ENCODE measurements at places on chromosomes 5 and 9. TPM values are rescaled to one million over a fixed set of nuclear protein-coding genes. Genes with fewer than 3 reads are reported as not detected.

The TMEM174 gene
- polyA plus RNA-seq = 24.3 TPM

The HAVCR2 gene
- 8.0 TPM for polyA plus RNA-seq

DNA sequence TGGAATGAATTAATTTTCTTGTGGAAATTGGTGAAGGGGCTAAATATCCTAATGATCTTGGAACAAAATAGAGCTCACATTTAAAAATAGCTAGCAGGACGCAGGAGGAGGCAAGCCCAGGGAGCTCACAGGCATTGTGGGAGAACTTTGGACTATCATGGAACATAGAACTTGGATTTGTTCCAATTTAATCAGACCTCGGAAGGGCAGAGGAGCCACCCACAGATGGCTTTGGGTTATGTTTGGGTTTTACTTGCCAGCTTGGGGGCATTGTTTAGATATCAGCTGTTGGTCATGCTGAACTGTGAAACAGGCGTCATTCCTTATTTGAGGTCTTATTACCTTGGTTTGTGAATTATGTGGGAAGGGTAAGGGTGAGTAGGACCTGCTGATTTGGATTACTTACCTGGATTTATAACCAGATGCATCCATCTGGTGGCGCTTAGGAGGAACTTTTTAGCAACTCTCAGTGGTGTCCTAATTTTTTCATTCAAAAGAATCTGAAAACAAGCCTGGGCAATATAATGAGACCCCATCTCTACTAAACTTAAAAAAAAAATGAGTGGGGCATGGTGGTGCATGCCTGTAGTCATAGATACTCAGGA is 14.1 kb upstream of the PTGR1 start:
- no peak for DNase-seq

DNA sequence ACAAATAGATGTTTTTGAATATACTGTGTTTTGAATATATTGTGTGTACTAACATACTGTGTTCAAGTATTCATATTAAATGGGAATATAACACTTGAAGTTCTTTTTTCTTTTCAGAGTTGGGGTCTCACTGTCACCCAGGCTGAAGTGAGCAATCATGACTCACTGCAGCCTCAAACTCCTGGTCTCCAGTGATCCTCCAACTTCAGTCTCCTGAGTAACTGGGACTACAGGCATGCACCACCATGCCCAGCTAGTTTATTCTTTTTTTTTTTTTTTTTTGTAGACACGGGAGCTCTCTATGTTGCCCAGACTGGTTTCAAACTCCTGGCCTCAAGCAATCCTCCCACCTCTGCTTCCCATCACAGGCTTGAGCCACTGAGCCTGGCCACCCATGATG is 23.2 kb upstream of the AUH start:
- no peak for DNase-seq

GRCh38 chr5:132692632-132692967 is 18.8 kb downstream of the IL4 start:
- DNase-seq = no peak

- no peak for DNase-seq
Observed at GRCh38 chr5:98825582-98826375, 52.3 kb downstream of the RGMB start.

GRCh38 chr9:125913551-125913950 is 166.4 kb downstream of the PBX3 start:
- no peak for DNase-seq

DNA sequence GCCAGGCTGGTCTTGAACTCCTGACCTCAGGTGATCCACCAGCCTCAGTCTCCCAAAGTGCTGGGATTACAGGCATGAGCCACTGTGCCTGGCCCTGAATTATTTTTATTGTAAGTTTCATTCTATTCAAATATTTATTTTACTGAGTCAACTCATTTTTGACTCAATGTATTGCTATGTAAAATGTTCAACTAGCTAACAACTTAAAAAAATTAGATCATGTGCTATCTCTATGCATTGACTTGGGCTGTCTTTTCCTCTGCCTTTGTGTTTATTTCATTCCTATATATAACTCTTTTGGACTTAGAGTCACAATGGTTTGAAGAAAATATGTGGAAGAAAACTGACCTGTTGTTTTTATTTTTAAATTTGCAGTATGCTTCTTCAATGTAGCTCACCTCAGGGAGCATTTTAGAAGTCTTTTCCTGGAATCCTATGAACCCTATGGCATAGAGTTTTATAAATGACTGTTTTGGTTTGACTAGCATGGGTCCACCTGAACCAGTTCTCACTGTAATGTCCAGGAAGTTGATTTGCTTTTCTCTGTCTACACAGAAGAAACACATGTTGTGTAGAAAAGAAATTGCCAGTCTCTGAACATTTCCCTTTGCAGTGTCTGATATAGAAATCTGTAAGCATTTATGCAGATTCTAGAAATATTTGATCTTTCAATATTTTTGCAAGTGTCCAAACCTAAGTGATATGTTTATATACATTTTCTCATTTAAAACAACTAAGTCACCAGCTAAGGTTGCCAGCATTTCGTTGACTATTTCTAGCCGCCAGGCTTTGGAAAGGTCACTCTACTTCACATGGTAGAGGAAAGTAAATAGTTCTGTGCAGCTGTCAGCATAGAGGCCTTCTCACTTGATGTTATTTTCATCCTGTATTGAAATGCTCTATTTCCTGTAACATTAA is 138.8 kb downstream of the PCSK1 start:
- DNase-seq = no peak

The TNC gene
- polyA plus RNA-seq = 421 TPM

- DNase-seq = no peak
Observed at GRCh38 chr5:6280425-6281100, 97.8 kb downstream of the MED10 start.

The DIPK1B gene
- polyA plus RNA-seq = 25.9 TPM

- DNase-seq = no peak
Observed at GRCh38 chr5:75058986-75059535, 6.7 kb upstream of the GCNT4 start.

The QRFP gene
- polyA plus RNA-seq = 0.69 TPM

DNA sequence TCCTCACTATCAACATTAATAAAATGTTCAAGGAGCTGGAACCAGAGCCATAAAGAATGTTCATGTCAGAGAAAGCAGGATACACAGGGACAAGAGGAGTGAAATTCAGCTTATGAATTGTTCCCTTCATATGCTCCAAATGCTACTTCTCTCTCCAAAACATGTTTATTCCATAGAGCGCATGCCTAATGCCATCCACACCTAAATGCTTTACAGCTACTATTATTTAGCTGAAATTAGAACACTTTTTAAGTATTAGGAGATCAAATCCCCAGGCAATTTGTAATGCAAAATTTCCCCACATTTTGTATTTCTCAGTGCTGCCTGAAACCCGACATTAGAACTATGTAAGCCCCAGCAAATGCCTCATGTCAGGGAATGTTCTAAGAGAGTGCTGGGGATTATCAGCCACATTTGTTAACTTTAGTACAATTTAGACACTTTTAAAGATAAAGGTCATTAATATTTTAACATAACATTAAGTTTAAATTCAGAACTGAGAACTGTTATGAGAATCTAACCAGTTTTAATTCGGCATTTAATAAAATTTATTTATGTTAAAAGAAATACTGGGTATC is 75.5 kb downstream of the PPP2R2B start:
- no peak for DNase-seq

The CA9 gene
- 0.31 TPM for polyA plus RNA-seq

The GRM6 gene
- polyA plus RNA-seq = 0.46 TPM

DNA sequence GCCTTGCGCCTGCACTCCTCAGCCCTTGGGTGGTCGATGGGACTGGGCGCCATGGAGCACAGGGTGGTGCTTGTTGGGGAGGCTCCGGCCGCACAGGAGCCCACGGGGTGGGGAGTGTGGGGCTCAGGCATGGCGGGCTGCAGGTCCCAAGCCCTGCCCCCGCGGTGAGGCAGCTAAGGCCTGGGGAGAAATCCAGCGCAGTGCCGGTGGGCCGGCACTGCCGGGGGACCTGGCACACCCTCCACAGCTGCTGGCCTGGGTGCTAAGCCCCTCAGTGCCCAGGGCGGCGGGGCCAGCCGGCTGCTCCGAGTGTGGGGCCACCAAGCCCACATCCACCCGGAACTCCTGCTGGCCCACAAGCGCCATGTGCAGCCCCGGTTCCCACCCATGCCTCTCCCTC is 358.8 kb upstream of the RIOK2 start:
- DNase-seq = no peak

The ZDHHC11B gene
- polyA plus RNA-seq = 4.3 TPM

The PCDHB14 gene
- polyA plus RNA-seq = 10.5 TPM

The HMCN2 gene
- 0.89 TPM for polyA plus RNA-seq

DNA sequence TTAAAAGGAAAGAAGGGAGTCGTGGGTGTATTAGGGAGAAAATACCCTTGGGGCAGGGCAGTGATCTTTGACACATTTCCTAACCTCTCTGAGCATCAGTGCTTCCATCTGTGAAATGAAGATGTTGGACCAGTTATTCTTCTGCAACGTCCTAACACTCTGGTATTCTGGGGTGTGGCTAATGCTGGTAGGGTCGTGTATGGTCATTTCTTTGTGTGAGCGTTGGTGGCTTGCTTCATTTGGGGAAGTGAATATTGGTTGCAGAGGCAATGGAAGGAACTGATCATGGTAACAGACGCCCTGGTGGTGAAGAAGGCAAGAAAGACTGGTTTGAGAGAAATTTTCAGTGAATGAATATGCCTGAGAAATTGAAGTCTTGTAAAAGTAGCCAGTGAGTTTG is 67.9 kb upstream of the TTC23L start:
- DNase-seq = no peak

The SPATA6L gene
- polyA plus RNA-seq = 3.0 TPM

The THG1L gene
- polyA plus RNA-seq = 29.4 TPM

The SHOC1 gene
- 0.75 TPM for polyA plus RNA-seq

- no peak for DNase-seq
Observed at GRCh38 chr5:168972731-168973130, 328.2 kb downstream of the SLIT3 start.

The SLC36A2 gene
- polyA plus RNA-seq = 6.2 TPM

- no peak for DNase-seq
Observed at GRCh38 chr9:4865681-4866080, 72.9 kb downstream of the RCL1 start.

DNA sequence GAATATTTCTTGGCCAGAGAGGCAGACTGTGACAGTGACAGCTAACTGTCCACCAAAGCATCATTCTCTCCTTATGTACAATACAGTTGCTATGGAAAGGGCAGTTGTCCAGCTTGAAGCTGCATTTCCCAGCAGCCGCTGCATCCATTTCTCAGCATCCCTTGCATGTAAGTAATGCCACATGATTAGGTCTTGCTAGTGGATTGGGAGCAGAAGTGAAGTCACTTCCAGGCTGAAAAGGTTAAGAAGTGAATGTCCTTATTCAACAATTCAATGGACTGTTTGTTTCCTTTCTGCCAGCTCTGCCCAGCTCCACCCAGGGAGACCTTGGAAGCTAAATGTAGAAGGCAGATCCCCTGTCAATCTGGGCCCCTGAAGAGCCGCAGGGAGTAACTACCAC is 26.1 kb upstream of the RETREG1 start:
- no peak for DNase-seq

DNA sequence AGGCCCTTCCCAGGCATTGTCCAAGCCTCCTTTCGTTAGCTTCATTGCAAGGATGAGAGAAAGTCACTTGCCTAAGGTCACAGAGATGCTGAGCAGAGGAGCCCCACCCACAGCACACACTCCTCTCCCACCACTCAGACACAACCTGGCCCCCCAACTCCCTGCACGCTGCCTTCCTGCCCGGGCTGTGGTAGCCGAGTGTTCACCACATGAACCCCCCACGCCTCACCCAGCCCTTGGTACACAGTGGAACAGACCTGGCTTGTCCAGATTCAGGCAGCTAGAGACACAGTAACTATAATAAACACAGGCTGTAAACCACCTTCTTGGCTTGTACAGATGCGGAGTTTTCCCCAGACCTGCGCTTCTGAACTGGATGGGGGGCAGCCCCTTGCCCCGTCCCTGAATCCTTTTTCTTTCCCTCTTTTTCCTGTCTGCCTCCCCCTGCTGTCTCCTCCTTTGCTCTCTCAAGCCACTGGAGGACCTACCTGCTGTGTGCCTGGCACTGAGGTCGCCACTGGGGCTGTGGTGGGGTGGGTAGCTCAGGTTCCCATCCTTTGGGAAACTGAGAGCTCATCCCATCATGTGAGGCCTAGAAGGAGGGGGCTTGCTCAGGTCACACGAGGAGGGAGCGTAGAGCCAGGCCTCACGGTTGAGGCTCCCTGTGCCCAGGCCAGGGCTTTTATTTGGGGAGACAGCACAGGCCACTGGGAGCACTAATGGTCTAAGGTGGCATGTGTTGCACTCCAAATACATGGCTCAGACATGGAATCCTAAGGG is 55.7 kb upstream of the SYNPO start:
- DNase-seq = no peak

The SMIM3 gene
- polyA plus RNA-seq = 22.5 TPM

GRCh38 chr5:134547579-134547978 is 22.1 kb downstream of the JADE2 start:
- no peak for DNase-seq

DNA sequence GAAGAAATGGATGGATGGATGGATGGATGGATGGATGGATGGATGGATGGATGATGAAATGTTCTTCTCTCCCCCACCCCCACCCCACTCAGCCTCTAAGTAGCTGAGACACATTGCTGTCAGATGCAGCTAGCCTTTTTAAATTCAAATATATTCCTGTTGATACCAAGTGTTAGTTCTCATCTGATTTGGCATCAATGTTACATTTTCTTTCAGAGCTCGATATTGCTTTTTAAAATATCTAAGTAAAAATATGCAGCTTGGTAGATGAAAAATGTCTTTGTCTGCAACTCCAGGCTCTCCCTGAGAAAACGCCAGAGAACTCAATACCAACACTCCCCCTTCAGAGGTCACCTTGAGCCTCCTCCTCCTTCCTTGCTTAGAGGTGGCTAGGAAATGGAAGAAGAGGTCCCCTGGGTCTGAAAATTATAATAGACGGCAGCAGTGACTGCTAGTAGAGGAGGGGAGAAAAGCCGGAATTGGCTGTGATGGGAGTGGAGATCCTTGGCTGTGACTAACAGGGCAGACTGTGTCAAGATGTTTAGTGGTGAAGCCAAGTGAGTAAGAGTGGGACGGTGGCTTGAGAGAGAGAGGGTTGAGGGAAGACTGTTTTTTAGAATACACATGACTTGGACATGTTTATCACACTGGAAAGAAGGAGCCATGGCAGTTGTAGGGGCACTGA is 156.0 kb downstream of the ZNF462 start:
- no peak for DNase-seq

The SEC61B gene
- 139 TPM for polyA plus RNA-seq

- DNase-seq = no peak
Observed at GRCh38 chr9:111187376-111187775, 142.6 kb downstream of the OR2K2 start.

DNA sequence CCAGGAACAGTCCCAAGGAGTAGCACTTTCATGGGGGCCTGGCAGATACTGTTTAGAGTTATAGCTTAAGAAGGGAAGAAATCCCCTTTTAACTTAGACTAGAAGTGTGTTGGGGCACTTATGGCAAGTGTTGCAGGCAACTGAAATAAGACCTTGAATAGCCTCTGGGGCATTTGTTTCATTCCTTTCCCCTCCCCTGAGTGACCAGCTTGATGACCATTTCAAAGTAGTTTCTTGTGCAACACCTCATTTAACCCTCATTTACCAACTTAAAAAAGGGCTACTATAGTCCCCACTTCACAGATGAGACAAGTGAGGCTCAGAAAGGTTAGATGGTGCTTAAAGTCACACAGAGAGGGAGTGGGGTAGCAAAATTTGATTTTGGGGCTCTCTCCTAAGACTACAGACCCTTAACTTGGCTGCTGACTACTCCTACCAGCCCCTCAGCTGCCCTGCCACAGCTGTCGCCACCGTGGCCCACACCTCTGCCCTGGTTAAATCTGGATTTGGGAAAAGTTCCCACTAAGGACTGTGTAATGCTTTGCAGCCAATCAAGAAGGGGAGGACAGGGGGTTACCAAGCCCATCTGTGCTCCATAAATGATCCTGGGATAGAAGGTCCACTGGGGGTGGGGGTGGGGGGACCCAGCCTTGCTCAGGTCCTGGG is 5.5 kb downstream of the PDLIM4 start:
- DNase-seq = no peak

Data from right renal cortex interstitium (tissue), 3 donors.